Activated CD8-positive, alpha-beta memory T cell treated with anti-CD3 and anti-CD28 coated beads for 36 hours (primary cell): ENCODE measurements at places on chromosomes 5 and 9. TPM values are rescaled to one million over a fixed set of nuclear protein-coding genes. Genes with fewer than 3 reads are reported as not detected.

The CEP72 gene
- total RNA-seq: 23.1 TPM

The DOCK8 gene
- 140 TPM for total RNA-seq

The PTPN3 gene
- total RNA-seq: 0.51 TPM

The ACTBL2 gene
- not detected for total RNA-seq

The LCN15 gene
- total RNA-seq: not detected

The RAI14 gene
- total RNA-seq: 4.2 TPM

The MSMP gene
- total RNA-seq: 0.65 TPM

The CTNND2 gene
- not detected for total RNA-seq

The SKIC3 gene
- 65.4 TPM for total RNA-seq

The DOCK2 gene
- 174 TPM for total RNA-seq
